ENCODE measurements at places on chromosomes 6 and 20.

DNA sequence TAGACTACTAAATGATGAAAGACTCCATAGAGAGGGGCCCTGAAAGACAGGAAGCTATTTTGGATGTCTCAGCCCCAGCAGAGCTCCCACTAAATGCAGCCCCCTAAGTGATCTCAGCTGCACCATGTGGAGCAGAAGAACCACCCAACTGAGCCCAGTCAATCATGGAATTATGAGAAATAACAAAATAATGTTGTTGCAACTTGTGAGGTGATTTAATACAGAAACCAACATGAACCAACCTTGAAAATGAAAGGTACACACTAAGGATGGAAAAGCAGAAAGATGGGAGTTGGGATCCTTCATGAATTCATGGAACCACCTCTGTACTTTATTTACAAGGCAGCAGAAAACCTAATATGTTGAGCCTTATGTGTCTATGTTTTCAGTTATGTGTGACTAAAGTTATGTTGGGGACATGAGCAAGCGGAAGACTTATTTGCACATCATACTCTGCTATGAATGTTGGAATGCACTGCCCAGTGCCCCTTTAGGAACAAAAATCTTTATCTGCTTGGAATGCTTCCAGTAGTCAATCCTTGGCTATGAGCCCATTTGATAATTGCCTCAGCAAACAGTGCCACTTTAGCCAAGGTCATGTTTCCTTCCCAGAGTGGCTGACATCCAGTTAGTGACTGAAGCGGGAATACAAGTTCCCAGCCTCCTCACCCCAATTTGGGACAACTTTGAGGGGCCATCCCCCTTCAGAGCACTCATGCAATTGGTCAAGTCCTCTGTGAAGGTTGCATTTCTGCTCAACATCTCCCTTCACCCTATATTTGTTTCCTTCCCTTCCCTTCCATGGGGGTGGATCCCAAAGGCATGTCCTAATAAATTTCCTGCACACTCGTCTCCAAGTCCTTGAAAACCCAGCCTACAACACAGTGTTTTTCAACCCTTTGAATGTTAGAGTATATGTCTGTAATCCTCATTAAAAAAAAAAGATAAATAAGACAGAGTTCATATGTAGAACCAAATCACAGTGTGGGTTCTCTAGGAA is 18.4 kb downstream of the TP53RK start:
- DNase-seq, result no peak

GRCh38 chr20:48411245-48411644 is 416.6 kb downstream of the PREX1 start:
- DNase-seq, result no peak

GRCh38 chr6:168286116-168286515 is 33.5 kb downstream of the DACT2 start:
- no peak for DNase-seq

DNA sequence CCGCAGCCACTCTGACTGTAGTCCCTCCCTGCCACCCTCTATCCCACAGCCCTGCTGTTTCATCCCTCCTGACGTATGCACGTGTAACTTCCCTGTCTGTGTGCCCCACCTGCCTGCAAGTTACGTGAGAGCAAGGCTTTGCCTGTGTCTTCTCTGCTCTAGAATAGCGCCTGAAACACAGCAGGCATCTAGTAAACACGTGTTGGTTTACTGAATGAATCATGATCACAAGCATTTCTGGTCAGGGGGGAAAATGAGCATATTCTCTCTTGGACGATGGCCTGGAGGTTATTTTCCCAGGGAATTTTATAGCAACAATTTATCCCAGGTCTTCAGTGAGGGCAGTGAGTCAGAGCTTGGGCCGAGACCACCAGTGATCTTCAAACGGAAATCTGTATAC is 38.3 kb downstream of the PSMG4 start:
- no peak for DNase-seq

- peak; percentile 14 for DNase-seq
Measured at GRCh38 chr6:2741756-2742155, 9.0 kb downstream of the MYLK4 start.

- DNase-seq, result no peak
Measured at GRCh38 chr6:79134699-79135474, 56.8 kb upstream of the PHIP start.

DNA sequence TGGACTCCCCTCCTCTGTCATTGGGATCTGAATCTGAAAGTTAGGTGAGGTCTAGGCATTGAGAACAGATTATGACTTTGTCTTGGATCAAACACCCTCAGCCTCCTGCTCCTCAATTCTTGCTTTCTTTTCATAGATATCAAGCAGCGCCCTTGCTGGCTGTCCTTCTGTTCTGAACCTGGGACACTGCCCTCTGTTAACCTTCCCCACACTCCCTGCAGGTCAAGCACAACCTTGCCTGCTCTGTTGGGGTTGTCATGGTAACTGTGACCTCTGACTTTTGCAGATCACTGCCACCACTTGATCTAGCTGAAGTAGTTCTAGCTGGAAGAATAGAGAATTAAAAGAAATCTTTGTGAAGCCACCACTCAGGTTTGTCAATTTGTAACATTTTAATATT is 16.4 kb upstream of the MICA start:
- no peak for DNase-seq

GRCh38 chr6:111487661-111488060 is 4.6 kb upstream of the REV3L start:
- DNase-seq, result peak; percentile 66

DNA sequence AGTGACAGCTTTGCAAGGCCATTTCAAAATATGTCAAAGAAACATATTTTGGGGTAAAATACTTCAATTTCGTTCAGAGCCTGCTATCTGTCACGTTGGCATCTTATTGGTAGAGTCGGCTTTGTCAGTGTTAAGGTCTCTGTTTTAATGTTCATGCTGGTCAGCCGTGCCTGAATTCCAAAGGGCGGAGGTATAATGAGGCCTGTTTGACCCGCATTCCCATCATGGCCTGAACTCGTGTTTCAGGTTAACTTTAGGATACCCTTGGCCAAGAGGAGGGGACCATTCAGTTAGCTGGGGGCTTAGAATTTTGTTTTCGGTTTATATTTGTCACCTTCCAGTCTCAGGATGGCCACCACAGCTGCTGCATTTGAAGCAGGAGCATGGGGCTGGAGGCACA is 236.4 kb downstream of the NFATC2 start:
- DNase-seq, result no peak

- peak; percentile 23 for DNase-seq
Measured at GRCh38 chr20:63858393-63859165, 2.7 kb upstream of the ABHD16B start.

Measured in fibroblast of skin of right quadriceps (primary cell).